Astrocyte of the hippocampus (primary cell): ENCODE measurements at places on chromosomes 12 and 14.
A peak's percentile ranks its signal among the peaks of the same experiment; 100 is the strongest.

DNA sequence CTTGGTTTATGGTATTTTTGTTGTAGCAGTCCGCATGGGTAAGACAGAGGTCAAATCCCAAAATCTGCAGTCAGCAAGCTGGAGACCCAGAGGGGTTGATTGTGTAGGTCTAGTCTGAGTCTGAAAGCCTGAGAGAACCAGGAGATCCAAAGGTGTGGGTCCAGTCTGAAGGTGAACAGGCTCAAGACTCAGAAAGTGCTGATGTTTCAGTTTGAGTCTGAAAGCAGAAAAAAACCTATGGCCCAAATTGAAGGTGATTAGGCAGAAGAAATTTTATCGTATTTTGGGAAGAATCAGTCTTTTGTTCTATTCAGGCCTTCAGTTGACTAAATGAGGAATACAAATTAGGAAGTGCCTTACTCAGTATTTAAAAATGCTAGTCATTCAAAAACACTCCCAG is 807.8 kb upstream of the FOXG1 start:
- DNase-seq: peak; percentile 4

- peak; percentile 47 for DNase-seq
Measured at GRCh38 chr14:90426663-90427062, 29.8 kb downstream of the CALM1 start.

DNA sequence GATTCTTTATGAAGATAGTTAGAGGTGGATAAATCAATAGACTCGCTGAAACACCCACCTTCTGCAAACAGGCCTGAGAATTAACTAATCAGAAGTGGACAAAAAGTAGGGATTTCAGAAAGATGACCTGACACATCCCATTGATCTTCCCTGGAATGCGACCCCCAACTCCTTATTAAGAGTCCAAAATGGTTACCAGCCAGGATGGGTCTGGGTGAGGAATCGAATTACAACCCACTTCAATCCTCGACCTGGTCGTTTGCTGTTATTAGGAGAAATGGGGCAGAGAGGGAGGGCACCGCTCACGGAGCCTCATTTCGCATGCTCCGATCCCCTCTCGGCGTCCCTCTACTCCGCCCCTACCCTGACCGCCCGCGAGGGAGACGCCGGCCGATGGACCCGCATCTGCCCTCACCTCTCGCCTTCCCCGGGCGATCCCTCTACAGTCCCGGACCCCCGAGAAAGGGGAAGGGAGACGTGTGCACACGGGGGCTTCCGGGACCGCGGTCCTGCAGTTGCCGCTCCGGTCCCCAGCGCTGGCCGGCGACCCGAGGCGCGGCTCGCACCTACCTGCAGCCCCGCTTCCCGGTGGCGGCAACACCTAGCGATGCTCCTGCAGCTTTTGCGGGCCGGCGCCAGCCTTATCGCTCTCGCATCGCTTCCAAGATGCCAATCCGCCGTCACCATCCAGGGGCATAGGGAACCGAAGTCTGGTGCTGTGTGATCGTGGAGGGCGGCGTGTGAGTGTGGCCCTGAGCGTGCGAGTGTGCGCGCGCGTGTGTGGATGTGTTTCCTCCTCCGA is 69.3 kb upstream of the USP15 start:
- peak; percentile 26 for DNase-seq

GRCh38 chr12:95505039-95505438 is 31.1 kb downstream of the METAP2 start:
- DNase-seq: no peak

DNA sequence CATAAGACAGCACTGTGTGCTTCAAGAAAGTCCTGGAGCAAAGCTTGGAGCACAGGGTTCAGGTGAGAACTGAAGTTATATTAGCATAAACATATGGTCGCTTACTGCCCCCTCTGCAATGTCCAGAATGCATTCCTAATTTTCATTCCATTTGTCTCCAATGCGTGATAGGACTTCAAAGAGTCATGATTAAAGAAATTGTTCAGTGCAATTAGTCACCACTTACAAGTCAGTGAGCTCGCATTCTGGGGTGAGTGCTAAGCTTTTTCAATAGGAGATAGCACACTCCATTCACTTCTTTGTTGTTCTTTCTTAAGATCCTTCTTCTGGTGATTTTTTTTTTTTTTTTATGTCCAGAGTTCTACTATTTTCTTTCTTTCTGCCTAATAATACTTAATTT is 398.4 kb downstream of the SYT1 start:
- DNase-seq: peak; percentile 73

- peak; percentile 58 for DNase-seq
Measured at GRCh38 chr12:124867401-124867930, 3.8 kb upstream of the SCARB1 start.

GRCh38 chr14:35406506-35407305 is 2.2 kb upstream of the NFKBIA start:
- DNase-seq: peak; percentile 75

DNA sequence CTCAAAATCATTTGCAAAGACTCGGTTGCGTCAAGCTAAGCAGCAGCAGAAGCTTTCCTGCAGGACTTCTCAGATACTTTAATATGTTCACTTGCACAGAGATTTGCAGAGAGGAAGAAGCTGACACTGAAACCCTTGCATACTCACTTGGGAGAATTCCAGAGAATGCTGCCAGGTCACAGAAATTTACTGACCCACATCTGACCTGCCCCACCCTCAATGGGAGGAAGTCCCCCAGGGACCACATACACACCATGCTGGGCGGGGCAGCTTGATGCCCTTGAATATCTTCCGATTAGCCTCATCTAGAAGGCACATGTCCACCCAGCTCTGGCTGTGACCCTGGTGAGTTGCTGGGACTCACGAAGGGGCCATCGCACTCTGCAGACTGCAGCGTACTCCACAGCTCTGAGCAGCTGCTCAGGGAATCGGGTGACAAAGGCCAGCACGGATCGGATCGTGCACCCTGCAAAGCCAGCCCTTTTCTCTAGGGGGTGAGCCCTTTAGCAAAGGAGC is 83.2 kb downstream of the ITPK1 start:
- no peak for DNase-seq

DNA sequence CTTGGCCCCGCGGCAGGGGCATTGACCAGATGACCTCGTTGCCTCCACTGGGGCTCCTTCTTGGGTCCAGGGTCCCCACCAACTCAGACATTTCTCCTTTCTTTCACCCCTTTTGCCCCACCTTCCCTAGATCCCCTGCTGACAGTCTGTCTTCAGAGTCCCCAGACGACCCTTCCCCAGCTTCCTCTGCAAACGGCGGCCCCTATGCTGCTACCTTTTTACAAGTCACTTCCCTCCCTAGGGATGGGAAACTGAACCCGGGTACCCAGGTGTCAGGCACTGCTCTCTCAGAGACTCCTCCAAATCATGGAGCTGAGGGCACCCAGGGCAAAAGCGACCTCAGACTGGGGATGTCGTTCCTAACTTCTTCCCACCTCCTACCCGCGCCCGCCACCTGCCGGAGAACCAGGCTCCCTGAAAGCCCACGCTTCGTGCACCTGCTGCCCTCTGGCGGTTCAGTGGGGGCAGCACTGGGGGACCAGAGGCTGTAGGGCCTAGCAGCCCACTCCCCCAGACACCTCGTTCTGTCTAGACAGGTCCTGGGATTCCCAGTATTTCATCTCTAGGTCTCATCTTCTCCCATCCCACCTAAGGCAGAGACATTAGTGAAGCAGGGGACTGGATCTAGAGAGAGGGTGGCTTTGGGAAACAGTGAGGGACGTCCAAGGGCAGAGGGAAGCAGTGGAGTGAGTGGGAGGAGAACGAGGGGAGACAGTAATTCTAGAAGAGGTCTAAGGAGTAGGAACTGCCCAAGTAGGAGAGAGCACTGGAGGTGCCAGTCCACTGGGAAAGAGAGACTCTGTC is 4.9 kb downstream of the ZNF385A start:
- DNase-seq: peak; percentile 95
